ENCODE measurements at places on chromosomes 7 and 10.

DNA sequence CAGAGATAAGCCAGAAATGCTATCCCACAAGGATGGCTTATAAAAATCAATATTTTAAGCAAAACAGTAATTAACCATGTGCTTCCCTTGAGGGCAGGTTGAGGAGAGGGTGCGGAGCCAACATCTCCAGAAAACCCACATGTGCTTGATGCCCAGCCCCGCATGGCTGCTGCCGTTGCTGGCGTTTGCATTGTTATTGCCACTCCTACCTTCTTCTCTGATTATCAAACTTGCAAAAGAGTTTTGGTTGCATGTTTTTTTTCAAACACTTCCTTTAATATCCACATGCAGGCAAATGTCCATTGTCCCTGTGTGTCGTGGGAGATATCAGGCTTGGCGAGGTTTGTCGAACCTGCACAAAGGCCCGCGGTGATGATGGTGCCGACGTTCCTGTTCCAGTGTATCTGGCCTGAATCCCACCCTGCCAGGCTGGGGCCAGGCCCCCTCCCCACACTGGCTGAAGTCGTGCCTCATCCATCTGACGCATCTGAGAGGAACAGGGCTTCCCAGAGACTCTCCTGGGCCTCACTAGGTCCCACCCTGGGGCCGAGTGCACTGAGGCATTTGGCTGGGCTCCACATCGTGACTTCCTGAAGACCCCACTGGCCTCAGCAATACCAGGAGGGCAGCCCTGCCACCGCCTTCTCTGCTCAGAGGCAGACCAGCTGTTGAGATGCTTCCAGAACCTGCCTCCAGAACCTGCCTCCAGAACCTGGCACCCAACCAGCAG is 40.9 kb downstream of the TCERG1L start:
- no peak for DNase-seq

- DNase-seq, result no peak
These were observed 101.5 kb upstream of the MTPN start for GRCh38 chr7:136078630-136079029.

DNA sequence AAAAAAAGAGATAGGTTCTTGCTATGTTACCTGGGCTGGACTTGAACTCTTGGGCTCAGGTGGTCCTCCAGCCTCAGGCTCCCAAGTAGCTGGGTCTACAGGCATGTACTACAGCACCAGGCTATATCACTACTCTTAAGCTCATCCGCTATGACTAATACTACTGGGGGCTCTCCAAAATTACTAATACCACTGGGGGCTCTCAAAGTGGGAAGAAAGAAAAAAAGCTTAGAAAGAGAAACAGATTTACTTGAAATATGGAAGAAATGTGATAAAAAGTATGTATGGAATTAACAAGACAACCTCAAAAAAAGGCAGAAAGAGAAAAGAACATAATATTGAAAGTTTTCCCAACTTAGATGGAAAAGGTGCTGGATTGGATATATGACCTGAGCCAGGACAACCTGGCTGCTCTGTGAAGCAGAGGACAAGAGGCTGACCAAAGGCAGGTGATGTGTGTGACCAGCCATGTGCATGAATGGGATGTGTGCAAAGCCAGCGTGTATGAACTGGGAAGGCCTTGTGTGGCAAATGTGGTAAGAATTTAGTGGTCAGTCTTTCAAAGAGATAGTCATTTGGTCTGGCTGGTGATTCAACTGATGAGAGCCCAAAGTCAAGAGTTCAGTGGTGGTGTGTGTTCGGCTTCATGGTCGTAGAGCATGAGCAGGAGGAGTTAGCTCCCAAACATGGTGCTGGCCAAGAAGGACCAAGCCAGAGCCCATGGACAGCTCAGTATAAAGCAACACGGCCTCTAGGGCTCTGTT is 232.4 kb upstream of the KLF14 start:
- no peak for DNase-seq

GRCh38 chr10:17076626-17077345 is 52.8 kb downstream of the CUBN start:
- no peak for DNase-seq

GRCh38 chr7:77657427-77658224 is 38.6 kb upstream of the RSBN1L start:
- DNase-seq, result peak; percentile 14

GRCh38 chr7:53611043-53611442 is 575.6 kb downstream of the POM121L12 start:
- DNase-seq, result no peak

- DNase-seq, result no peak
These were observed 60.7 kb downstream of the SMURF1 start for GRCh38 chr7:99083068-99083651.

GRCh38 chr10:61994405-61995219 is 93.1 kb downstream of the ARID5B start:
- DNase-seq, result no peak

GRCh38 chr10:17915181-17915580 is 36.5 kb upstream of the SLC39A12 start:
- DNase-seq, result no peak

- no peak for DNase-seq
These were observed 113.2 kb downstream of the CDC14C start for GRCh38 chr7:49037346-49038210.

GRCh38 chr7:2721842-2722241 is 33.8 kb downstream of the AMZ1 start:
- no peak for DNase-seq

- no peak for DNase-seq
These were observed 275.2 kb downstream of the IPMK start for GRCh38 chr10:57992321-57993077.

- DNase-seq, result no peak
These were observed 21.3 kb downstream of the VWA2 start for GRCh38 chr10:114260366-114260765.

DNA sequence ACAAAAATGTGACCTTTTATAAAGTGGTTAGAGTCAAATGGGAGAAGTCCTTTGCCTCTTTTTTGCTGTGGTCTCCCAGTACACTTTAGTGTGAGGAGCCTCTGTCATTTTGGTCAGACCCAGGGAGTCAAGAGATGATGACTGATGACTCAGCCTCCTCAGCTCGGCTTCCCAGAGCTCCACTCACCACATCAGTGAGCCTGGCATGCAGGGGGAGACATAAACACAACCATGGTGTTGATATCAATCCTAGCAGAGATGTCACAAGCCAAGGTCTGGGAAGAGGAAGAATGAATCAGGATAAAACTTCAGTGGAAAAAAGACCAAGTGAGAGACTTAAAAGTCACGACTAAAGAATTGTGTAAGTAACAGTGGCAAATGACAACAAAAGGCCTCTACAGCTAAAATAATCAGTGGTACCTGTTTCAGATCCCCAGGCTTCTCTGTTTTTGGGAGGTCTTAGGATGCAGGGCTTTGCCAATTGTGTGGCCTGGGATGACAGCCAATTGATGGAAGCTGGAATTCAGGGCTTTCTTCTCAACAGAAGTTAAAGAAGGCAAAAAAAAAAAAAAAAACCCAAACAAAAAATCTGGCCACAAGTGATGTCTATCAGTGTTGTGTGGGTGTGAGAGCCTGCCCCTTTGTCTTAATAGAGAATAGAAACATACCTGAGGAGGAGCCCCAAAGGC is 50.2 kb downstream of the TFAM start:
- no peak for DNase-seq

GRCh38 chr7:66330961-66331360 is 125.8 kb downstream of the TPST1 start:
- no peak for DNase-seq

All from activated CD4-positive, alpha-beta T cell treated with anti-CD3 and anti-CD28 coated beads for 24 hours (primary cell).